Right ventricle myocardium superior (tissue), 1 donor: ENCODE measurements at places on chromosomes 13 and 19. TPM values are rescaled to one million over a fixed set of nuclear protein-coding genes. Genes with fewer than 3 reads are reported as not detected.

- no peak for DNase-seq
Measured at GRCh38 chr19:2856457-2857050, 10.6 kb upstream of the ZNF556 start.

DNA sequence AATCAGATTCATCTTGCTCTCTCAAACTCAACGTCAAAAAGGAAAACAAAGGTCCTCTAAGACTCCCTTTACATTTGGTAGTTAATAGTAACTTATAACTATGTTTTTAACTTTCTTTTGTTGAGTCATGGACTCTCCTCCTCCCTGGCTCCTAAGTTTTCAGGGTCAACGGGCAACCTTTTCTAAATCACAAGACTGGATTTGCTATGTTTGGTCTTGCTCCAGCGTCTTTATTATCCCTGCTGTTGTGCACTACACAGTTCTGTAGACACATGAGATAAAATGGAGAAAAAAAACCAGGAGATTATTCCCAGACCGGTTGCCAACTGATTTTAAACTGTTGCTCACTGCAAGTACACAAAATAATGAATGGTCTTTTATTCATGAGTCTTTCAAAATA is 1.9 kb upstream of the ITM2B start:
- no peak for DNase-seq

DNA sequence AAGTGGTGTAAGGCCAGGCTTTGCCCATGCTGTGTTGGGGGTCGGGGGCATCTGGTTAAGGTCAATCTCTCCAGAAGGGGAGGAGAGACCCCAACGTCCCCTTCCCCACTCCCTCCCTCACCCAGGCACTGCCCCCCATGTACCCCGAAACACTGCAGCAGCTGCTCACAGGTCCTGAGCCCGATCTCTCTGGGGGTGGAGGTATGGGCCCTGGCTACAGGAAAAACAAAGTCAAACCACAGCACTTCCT is 10.2 kb downstream of the CAPN12 start:
- no peak for DNase-seq

GRCh38 chr13:79621902-79622301 is 140.9 kb downstream of the NDFIP2 start:
- DNase-seq: no peak

Gene SPACA4
- not detected for total RNA-seq

Gene ZNF554
- total RNA-seq: 4.3 TPM

Gene PSG6
- not detected for total RNA-seq

GRCh38 chr19:30799865-30800755 is 427.9 kb downstream of the ZNF536 start:
- peak; percentile 70 for DNase-seq

Gene TSSK6
- total RNA-seq: 0.67 TPM

Gene ZNF491
- total RNA-seq: 3.1 TPM

Gene KLHL1
- not detected for total RNA-seq

Gene TLE6
- total RNA-seq: 0.70 TPM

Gene PRODH2
- not detected for total RNA-seq

GRCh38 chr13:51644654-51645053 is 60.4 kb downstream of the WDFY2 start:
- no peak for DNase-seq

GRCh38 chr19:38949580-38950367 is 19.0 kb downstream of the MRPS12 start:
- DNase-seq: peak; percentile 92

Gene KBTBD7
- 5.9 TPM for total RNA-seq

Gene TFDP1
- total RNA-seq: 42.1 TPM

Gene U2AF2
- total RNA-seq: 75.1 TPM

Gene FFAR2
- total RNA-seq: 0.11 TPM
